ENCODE measurements at places on chromosomes 5 and 9.

- no peak for DNase-seq
Measured at GRCh38 chr9:100098046-100098886, 534 bp downstream of the ERP44 start.

GRCh38 chr9:16191691-16192402 lies 639.0 kb downstream of the CCDC171 start:
- DNase-seq, result peak; percentile 82

- no peak for DNase-seq
Measured at GRCh38 chr5:88924330-88924657, 41.3 kb upstream of the MEF2C start.

DNA sequence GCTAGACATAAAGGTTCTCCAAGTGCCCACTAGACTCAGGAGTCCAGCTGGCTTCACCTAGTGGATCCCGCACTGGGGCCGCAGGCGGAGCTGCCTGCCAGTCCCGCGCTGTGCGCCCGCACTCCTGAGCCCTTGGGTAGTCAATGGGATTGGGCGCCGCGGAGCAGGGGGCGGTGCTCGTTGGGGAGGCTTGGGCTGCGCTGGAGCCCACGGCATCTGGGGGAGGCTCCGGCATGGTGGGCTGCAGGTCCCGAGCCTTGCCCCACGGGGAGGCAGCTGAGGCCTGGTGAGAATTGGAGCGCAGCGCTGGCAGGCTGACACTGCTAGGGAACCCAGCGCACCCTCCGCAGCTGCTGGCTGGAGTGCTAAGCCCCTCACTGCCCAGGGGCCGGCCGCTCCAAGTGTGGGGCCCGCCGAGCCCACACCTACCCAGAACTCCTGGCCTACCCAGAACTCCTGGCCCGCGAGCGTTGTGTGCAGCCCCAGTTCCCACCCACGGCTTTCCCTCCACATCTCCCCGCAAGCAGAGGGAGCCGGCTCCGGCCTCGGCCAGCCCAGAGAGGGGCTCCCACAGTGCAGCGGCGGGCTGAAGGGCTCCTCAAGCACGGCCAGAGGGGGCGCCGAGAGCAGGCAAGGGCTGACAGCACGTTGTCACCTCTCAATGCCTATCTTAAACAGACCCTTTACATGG lies 260.7 kb upstream of the DMRT1 start:
- DNase-seq, result no peak

GRCh38 chr5:149383399-149383798 lies 4.3 kb upstream of the IL17B start:
- DNase-seq, result no peak

- DNase-seq, result no peak
Measured at GRCh38 chr5:79694652-79695051, 5.0 kb downstream of the CMYA5 start.

DNA sequence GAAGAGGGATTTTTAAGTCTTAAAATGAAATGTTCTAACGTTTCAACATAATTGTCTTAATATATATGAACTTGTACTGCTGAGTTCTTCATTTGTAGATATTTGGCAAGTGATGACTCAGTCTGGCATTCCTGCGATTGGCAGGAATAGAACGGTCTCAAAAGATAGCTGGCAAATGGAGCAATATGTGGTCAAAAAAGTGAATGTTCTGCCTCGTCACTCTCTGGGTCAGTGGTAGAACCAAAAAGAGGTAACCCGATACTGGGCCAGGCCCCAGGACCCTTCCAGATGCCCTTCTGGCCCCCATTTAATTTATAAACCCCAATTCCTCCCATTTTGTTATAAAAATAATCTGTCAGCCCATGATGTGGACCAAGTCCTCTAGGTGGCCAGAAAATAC lies 39.2 kb downstream of the ZNF366 start:
- DNase-seq, result no peak

DNA sequence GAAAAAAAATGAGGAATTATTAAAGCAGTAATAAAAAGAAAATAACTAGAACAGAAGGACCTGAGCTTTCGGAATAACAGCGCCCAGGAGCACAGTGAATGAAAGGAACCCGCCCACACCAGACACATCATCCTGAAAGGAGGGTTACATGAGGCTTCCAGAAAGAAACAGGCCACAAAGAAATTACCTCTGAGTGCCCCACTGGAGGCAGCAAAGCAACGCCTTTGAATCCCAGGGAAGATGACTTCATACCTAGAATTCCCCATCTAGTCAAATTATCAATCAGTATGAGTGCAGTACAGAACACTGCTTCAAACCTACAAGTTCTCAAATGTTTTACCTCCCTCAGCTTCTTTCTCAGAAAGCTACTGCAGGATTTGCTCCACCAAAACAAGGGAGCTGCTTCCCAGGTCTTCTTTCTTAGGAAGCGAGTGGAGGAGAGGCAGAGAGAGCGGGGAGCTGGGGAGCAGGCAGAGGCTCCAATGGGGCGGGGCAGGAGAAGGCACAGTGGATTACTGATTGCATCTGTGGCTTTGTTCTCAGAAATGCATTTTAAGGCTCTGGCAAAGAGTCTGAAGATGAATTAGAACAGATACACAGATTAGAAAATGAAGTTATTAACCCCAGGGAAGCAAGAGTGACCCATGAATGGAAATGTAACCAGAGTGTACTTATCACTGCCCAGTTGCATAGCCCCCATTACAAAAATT lies 87.1 kb downstream of the SEMA4D start:
- DNase-seq, result no peak

DNA sequence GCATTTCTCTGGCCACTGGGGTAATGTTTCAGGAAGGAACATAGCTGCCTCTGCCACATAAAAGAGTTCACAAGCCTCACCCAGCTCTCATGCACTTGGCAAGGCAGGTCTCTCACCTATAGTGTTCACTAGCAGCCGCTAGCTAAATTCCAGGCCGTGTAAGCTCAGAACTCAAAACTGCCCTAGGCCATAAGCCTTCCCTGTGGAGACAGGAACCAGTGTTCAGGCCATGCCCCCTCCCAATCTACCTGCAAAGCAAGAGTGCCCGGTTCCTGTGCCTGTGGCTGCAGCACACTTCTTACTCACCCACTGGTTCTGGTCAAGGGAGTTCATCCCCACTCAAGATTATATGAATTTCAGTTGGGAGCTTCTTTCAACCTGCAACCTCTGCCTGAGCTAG lies 60.7 kb upstream of the ZNF169 start:
- DNase-seq, result no peak

DNA sequence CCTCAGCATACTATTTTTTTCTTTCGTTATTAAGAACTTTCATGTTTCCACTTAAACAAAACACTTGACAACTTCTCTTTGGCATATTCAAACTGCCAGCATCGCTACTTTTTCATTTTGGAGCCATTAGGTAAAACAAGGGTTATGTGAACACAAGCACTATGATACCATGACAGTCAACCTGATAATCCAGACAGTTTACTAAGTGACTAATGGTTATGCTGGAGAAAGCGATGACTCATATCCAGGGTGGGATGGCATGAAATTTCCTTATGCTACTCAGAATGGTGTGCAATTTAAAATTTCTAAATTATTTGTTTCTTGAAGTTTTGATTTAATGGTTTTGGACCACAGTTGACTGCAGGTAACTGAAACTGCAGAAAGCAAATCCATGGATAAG lies 29.9 kb upstream of the PRSS3 start:
- DNase-seq, result no peak

- no peak for DNase-seq
Measured at GRCh38 chr5:177089127-177089526, 2.4 kb downstream of the FGFR4 start.

GRCh38 chr9:134149380-134149779 lies 13.5 kb downstream of the WDR5 start:
- no peak for DNase-seq

DNA sequence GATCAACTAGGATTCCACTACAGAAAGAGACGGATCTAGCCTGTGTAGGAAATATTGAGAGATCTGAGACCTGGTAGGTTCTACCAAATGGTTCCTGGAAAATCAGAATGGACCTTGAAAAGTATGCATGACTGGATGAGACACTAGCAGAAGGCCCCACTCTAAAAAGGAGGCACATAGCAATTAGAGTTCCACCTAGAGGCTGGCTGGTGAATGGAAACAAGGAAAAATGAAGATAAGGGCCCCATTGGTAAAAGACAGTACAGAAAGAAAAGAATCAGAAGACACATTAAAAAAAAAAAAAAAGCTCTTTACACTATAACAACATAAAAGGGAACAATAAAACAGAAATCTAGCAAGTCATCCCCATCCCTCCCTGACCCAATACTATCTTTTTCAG lies 518.5 kb downstream of the NR2F1-AS1 start:
- DNase-seq, result no peak

DNA sequence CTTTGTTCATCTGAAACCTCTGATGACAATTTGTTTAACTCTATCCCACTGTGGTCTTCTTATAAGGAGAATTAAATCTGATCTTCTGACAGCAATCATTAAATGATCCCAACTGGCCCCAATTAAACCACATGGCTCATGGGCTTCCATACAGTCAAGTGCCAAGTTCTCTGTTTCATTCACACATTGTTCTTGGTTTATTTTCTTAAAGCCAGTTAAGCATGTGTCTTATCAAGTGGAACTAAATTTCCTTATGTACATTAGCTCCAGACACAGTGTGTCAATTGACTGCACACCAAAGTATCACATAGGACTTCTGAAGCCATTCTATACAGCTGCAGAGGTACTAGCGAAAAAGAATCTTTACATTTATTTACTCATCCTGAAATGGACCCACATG lies 51.2 kb downstream of the MEF2C start:
- DNase-seq, result no peak

DNA sequence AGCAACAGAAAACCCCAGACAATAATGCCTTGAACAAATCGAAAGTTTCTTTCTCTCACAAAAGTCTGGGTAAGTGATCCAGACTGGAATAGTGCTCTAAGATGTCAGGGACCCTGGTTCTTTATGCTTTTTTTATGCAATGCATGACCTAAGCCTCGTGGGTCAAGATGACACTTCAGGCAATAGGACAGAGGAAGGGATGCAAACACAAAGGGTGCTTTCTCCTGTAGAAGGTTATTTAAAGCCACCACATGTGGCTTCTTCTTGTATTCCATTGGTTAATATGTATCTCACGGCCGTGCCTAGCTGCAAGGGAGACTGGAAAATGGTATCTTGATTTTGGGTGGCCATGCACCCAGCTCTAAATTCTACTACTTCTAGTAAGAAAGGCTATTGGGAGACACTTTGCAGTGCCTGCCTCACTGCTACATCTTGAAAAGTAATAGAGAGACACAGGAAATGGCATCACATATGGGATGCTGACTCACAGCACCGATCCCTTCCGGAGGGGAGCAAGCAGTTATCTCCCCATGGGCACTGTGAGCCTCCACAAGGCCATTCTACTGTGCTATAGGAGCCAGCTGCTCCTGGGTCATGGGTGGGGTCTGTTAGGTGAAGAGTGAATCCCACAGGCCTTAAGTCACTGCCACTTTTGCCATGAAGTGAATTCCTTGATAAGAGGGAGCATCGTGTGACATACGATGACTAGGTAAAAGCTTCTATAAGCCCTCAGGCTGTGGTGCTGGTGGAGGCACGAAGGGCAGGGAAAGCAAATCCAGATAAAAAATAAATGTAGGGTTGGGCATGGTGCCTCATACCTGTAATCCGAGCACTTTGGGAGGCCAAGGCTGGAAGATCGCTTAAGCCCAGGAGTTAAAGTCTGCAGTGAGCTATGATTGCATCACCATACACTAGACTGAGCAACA lies 32.5 kb upstream of the RAB14 start:
- DNase-seq, result no peak

- DNase-seq, result peak; percentile 1
Measured at GRCh38 chr9:73011181-73011750, 58.4 kb upstream of the ALDH1A1 start.

DNA sequence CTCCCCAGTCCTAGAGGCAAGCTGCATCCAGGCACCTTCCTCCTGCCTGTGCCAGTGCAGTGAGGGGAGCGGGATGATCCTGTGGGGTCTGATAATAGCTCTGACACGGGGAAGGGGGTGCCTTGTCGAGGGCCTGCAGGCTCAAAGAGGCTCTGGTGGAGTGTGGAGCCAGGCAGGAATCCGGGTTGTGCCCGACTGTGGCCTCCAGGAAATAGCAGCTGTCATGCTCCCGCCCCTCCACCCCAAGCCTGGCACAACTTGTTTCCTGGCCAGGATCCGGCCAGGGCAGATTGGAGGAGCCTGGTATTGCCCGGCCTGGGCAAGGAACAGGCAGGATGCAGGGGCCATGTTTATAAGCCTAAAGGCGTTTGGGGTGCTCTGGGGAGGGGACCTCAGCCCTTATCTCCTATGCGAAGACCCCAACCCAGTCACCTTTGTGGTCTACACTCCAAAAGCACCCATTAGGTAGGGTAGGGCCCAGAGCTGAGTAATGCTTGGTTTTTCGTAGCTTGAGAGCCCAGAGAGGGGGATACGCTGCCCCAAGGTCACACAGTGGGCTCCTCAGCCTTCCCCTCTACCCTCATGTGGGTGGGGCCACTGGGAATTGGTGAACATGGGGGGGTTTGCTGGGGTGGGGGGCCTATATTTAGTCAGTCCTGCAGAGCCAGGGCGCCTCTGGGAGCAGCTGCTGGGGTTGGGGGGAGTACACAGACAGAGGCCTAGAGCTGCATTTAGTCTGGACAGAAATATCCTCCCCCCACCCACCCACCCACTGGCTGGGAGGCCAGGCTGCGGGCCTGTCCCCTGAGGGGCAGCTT lies 12.2 kb downstream of the CXXC5 start:
- DNase-seq, result no peak

- DNase-seq, result no peak
Measured at GRCh38 chr9:134321946-134322741, 4.1 kb upstream of the RXRA start.

GRCh38 chr5:77181596-77182304 lies 28.7 kb upstream of the PDE8B start:
- DNase-seq, result no peak

GRCh38 chr5:130164966-130165365 lies 260.7 kb downstream of the CHSY3 start:
- DNase-seq, result no peak

DNA sequence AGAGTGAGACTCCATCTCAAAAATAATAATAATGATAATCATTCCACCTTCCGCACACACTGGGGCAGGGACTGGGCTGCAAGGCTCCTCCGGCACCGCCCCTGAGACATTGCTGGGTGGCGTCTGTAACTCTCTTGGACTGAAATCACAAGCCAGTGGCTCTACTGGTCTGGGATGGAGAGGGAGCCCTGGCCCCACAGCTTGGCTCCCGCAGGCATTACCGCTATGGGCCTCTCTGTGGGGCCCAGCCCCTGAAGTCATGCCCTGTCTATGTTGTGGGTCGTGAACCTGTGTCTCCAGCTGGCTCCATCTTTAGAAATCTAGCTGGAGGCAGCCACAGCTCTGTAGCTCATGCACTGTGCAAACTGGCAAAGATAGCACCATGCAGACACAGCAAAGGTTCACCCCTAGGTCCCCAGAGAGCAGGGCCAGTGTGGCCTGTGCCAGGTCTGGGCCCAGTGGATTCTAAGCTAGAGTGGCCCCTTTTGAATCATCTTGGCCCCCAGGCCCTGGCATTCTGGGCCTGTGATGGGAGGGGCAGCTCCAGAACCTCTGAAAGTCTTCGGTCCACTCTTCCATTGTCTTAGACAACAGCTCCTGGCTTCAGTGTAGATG lies 36.1 kb upstream of the COL5A1 start:
- DNase-seq, result no peak
